NCI-H1694 (cell line): ENCODE measurements at places on chromosomes 4 and X.

GRCh38 chr4:5758741-5759140, 47.7 kb downstream of the EVC start:
- no peak for DNase-seq

- DNase-seq: no peak
These were observed 46.1 kb downstream of the RAB40AL start for GRCh38 chrX:102983205-102983604.

- DNase-seq: no peak
These were observed 46.3 kb downstream of the ARHGAP6 start for GRCh38 chrX:11619441-11619840.

DNA sequence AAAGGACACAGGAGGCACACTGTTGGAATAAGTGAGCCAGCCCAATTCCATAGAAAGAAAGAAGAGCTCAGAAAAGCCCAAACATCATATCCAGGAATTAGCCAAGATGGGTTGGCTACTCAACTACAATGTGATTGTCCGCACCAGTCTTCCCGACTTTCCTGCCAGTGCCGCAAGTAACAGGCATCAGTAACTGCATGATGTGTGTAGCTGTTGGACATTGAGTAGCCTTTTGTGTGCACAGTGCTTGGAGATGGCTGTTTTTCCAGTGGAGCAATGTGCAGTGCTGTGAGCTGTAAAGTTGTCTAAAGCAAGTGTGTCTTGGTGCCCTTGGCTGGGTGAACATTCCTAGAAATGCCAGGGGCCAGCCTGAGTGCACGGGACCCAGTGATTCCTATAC, 29.2 kb upstream of the FAM193A start:
- no peak for DNase-seq

DNA sequence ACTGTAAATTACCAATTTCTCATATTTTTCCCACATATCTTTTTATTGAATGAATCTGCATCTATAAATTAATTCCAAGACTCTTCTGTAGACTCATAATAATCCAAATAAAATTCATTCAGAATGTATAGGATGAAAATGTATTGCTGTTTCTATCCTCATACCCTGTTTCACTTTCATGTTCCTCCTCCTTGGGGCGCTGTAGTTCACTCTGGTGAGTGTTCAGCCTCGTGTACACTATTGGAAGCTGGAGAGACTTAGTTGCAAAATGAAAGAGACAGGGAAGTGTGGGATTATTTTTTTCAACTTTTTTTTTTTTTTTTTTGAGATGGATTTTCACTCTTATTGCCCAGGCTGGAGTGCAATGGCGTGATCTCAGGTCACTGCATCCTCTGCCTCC, 296.1 kb downstream of the TLL1 start:
- DNase-seq: no peak

DNA sequence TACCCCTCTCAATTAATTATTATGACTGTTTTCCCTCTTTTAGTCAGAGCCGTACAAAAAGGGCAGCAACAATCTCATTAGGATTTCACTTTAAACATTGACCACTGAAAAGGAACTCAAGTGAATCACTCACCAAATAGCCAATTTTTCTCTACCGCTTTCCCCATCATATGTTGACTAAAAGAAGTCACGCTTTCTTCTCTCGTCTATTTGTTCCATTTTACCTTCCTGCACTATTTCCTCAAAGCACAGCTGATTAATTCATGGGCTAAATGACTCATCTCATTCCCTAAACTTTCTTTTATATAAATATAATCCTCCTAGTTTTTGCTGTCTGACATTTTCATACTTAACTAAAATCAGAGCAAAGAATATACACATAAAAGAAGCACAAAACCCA, 8.2 kb downstream of the MID1 start:
- DNase-seq: no peak

DNA sequence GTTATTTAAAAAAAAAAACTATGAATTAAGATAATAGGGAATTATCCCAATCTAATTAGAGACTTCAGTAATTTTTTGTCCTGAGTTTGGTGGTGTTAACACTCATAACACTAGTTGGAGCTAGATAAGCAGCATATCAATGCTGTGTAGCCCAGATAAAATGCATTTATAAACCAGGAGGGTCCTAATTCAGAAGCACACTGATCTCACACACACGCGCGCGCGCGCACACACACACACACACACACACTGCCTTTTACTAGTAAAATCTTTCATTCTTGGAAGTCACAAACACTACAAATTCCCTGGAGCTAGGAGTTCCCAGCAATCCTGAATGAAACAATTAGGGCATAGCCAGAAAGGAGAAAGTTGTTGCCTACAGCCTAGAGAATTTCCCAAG, 3.2 kb downstream of the UNC5C start:
- no peak for DNase-seq

DNA sequence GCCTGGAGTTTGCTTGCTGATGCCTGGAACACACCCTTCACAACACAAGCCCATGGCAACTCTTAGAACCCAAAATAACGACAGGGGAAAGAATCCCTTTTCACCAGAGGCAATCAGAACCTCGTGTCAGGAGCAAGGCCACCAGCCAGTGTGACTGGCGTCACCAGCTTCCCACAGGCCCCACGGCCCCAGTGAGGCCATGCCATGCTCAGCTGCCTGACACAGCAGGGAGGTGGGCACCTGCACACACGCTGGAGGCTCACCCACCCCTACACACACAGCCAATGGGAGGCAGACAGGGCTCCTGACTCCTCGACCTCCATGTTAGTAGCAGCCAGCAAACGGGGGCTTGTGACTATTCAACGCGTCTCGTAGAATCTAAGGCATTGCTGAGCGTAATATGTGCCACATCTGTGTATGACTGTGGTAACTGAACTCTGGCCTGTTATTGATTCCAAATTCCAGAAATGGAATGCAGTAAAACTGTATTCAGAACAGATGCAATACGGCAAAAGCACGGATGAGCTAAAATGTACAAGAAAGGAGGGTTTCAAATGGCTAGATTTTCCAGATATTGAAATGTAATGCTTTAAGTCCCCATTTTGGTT, 28.5 kb downstream of the RNF212 start:
- no peak for DNase-seq

- DNase-seq: no peak
These were observed 42.7 kb downstream of the TMEM156 start for GRCh38 chr4:38989487-38989886.

- no peak for DNase-seq
These were observed 13.2 kb downstream of the DGKQ start for GRCh38 chr4:960140-960635.

- no peak for DNase-seq
These were observed 167.8 kb downstream of the GASK1B start for GRCh38 chr4:158005021-158005420.

DNA sequence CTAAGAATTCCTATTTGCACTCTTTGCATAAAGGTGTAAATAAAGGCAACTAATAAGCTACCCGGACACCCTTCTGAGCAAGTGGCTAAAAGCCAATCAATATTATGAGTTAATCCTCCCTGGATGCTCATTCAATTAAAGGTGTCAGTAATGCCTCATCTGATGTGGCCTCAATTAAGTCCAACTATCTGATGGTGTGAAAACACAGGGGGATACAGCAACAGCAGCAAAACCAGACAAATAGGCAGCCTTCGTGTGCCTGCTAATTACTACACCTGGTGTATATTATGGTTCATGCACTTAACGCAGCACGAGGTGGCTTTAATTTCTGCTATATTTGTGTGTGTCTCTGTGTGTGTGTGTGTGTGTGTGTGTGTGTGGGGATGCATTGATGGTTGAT, 244.4 kb downstream of the DCLK2 start:
- DNase-seq: no peak

- DNase-seq: peak; percentile 75
These were observed at the start of gene NKX6-1 for GRCh38 chr4:84498935-84499623. Gene NKX6-1, minus strand, starts transcription at chr4:84499292. Its CDS starts 1,064 bp downstream, at chr4:84498228.
